Activated CD4-positive, alpha-beta T cell treated with anti-CD3 and anti-CD28 coated beads, Interleukin-2, amount 10 ng/mL, durations not matched to agents 7 days and 5 days (primary cell): ENCODE measurements at places on chromosomes 4 and X. TPM values are rescaled to one million over a fixed set of nuclear protein-coding genes. Genes with fewer than 3 reads are reported as not detected.

DNA sequence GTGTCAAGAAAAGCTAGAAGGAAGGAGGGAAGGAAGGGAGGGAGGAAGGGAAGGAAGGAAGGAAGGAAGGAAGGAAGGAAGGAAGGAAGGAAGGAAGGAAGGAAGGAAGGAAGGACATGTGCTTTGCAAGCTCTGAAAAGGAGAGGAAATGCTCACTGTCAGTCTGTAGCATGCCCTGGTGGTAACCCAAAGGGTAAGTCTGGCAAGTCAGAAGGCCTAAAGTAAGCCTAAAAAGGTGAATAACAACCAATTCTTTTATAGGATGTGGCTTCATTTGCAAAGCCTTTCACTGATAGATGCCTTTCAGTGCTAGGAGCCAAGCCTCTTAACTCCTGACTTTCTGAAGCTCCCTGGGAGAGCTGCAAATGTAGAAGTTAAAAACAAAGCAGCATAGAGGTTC lies 542.6 kb downstream of the CFAP47 start:
- H3K36me3 ChIP-seq, result no peaks in the 10 kb centered on the region
- no peaks in the 10 kb centered on the region for H3K4me1 ChIP-seq
- H3K27ac ChIP-seq, result no peak overlapping the region
- H3K4me3 ChIP-seq, result no peak overlapping the region
- H3K27me3 ChIP-seq, result no peaks in the 10 kb centered on the region
- DNase-seq, result no peak

DNA sequence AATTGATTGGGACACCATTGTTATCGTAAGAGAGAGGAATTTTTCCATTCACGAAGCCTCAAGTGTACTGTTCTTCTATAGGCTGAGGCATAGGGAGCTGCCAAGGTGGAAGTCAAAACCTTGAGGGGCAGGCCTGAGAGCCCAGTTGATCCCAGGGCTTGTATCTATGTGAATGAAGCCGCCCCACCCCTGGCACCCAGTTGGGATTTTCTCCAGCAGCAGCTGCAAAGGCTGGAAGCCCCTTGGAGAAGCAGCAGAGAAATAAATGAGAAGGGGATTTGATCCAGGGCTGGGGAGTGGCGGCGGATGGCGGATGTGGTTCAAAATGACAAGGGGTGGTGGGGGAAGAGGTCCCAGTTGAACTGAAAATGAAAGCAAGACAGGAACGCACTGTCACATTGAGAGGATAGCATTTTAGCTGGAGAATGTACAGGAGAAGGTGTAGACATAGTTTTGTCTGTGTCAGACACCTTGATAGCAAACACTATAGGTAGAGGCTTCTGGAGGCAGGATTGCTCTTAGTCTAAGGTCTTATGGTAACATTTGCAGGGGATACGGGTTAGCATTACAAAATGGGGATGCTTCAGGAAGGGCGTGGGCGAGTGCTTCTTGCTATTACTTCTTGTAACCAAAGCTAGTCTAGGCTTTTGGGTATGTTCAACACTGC lies 32.6 kb downstream of the DOCK11 start:
- peak; percentile 68 for DNase-seq
- H3K4me1 ChIP-seq, result peaks cover 78% of the 10 kb centered on the region
- peak overlapping the region; percentile 94 for H3K27ac ChIP-seq
- no peaks in the 10 kb centered on the region for H3K27me3 ChIP-seq

SCRG1 gene
- not detected for total RNA-seq

IL1RAPL1 gene
- not detected for total RNA-seq

EVC gene
- total RNA-seq, result 1.3 TPM
